Neural crest cell (in vitro differentiated cells): ENCODE measurements at places on chromosomes 13 and 19.

- H3K4me1 ChIP-seq, result peaks cover 8% of the 10 kb centered on the region
- peaks cover 19% of the 10 kb centered on the region for H3K27me3 ChIP-seq
- DNase-seq, result no peak
- H3K27ac ChIP-seq, result no peak overlapping the region
These were observed 11.9 kb upstream of the ZNF57 start for GRCh38 chr19:2888731-2889224.

DNA sequence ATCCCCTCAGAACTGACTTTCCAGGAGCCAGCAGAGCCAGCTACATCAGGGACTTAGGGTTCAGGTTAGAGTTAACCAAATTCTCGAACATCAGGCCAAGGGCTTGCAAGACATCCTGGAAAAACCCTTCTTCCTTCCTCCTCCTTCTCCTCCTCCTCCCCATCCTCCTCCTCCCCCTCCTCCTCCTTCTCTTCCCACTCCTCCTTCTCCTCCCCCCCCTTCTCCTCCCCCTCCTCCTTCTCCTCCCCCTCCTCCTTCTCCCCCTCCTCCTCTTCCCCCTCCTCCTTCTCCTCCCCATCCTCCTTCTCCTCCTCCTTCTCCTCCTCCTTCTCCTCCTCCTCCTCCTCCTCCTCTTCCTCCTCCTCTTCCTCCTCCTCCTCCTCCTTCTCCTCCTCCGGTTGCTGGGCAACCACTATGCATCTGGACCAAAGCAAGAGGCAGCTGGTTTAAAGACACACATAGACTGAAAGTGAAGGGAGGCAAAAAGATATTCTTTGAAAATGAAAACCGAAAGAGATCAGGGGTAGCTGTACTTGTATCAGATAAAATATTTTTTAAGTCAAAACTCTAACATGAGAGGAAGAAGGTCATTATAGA lies 5.9 kb upstream of the CCL25 start:
- no peak for DNase-seq
- H3K27ac ChIP-seq, result no peak overlapping the region
- H3K27me3 ChIP-seq, result peaks cover 19% of the 10 kb centered on the region
- no peak overlapping the region for H3K4me3 ChIP-seq

DNA sequence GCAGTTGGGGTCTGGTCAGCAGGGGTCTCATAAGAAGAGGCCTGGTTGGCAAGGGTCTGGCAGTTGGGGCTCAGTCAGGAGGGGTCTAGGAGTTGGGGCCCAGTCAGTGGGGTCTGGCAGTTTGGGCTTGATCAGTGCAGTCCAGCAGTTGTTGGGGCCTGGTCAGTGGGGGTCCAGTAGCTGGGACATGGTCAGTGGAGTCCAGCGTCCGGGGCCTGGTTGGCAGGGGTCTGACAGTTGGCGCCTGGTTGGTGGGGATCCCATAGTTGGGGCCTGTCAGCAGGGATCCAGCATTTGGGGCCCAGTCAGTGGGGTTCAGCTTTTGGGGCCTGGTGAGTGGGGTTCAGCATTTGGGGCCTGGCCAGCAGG lies 60.5 kb upstream of the TPM4 start:
- H3K27me3 ChIP-seq, result peaks cover 1% of the 10 kb centered on the region
- H3K4me3 ChIP-seq, result no peak overlapping the region
- DNase-seq, result no peak
- H3K36me3 ChIP-seq, result no peaks in the 10 kb centered on the region

- H3K36me3 ChIP-seq, result peaks cover 7% of the 10 kb centered on the region
- DNase-seq, result no peak
- H3K4me1 ChIP-seq, result peaks cover 14% of the 10 kb centered on the region
- H3K27ac ChIP-seq, result no peak overlapping the region
These were observed 4.0 kb upstream of the ASPDH start for GRCh38 chr19:50517704-50518075.

- H3K36me3 ChIP-seq, result no peaks in the 10 kb centered on the region
- DNase-seq, result no peak
- H3K27me3 ChIP-seq, result peaks cover 65% of the 10 kb centered on the region
- no peak overlapping the region for H3K4me3 ChIP-seq
These were observed 18.3 kb upstream of the SIGLEC6 start for GRCh38 chr19:51549533-51550324.

DNA sequence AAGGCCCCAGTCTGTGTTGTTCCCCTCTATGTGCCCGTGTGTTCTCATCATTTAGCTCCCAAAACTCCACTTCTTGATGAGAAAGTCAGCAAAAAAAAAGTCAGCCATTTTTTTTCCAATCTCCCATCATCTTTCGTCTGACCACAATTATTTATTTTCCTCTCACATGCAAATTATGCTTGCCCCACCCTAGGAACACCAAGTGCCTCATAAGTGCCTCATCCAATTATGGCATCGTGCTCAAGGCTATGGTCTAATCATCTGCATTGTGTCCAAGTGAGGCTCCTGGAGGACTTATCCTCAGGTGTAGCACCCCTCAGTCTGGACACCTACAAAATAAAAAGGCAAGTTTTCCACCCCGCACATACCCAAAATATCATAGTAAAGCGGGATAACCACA lies 20.8 kb upstream of the IPO5 start:
- no peaks in the 10 kb centered on the region for H3K36me3 ChIP-seq
- DNase-seq, result no peak
- H3K27ac ChIP-seq, result no peak overlapping the region
- no peaks in the 10 kb centered on the region for H3K27me3 ChIP-seq
- no peak overlapping the region for H3K4me3 ChIP-seq

- peak overlapping the region; percentile 93 for H3K4me3 ChIP-seq
- peak; percentile 39 for DNase-seq
- no peaks in the 10 kb centered on the region for H3K36me3 ChIP-seq
- peaks cover 57% of the 10 kb centered on the region for H3K27me3 ChIP-seq
- peaks cover 39% of the 10 kb centered on the region for H3K4me1 ChIP-seq
These were observed 900 bp downstream of the PPP1R13L start for GRCh38 chr19:45403781-45404556.

DNA sequence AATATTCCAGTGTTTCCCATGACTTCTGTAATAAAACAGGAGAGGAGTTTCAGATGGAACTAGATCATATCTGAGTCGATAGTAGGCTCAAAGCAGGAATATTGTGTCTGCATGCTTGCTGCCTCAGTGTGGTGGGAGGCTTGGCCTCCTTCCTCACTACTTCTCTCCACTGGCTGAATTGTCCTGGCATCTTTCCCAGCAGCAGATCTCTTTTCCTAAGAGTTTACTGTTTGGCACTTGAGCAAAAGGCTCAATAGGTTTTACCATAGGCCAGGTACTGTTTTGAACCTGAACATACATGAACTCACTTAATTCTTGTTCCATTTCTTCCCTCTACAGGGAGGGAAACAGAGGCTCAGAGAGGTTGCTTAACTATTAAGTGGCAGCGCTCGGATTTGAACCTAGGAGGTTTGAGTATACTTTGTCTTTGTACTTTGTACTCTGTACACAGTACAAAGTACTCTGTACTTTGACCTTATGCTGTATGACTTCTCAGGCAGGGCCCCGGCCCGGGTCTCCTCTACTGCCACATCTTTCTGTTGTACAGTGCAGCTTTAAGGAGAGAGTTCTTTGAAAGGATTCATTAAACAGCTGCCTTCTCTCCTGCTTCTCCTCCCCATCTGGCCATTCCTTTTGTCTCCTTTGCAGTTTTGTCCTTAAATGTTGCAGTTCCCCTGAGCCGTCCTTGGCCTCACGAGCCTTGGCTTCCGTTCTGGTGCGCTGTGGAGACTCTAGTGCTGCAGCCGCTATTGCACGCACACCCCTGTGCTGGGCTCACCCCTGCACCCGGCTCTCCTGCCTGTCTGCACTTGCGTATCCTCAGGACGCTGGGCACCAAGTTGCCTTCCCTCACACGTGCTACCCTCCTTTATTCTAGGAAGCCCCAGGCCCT lies 8.1 kb downstream of the B3GLCT start:
- H3K27ac ChIP-seq, result no peak overlapping the region
- H3K4me3 ChIP-seq, result no peak overlapping the region

- H3K27me3 ChIP-seq, result no peaks in the 10 kb centered on the region
- H3K4me1 ChIP-seq, result no peaks in the 10 kb centered on the region
- H3K4me3 ChIP-seq, result no peak overlapping the region
- no peak overlapping the region for H3K27ac ChIP-seq
- DNase-seq, result no peak
- H3K36me3 ChIP-seq, result no peaks in the 10 kb centered on the region
These were observed 63.5 kb upstream of the MYCBP2 start for GRCh38 chr13:77390391-77390790.

DNA sequence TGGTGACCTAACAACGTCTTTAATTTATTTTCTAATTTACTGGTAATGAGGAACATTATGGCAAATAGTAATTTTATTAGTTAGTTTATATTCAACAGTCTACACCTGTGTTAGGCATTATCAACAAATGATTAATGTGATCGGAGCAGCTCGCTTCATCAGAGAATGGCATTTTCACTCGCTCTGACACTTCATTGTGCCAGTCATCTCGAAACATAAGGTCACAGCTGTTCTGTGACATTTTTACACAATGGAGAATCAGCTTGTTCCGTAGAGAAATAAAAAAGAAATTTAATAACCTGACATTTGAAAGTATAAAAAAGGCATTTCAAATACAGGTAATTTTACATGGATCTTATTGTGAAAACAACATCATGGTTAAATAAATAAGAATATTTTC lies 858.4 kb downstream of the SLITRK6 start:
- H3K4me3 ChIP-seq, result no peak overlapping the region
- no peak overlapping the region for H3K27ac ChIP-seq
- DNase-seq, result no peak
- H3K27me3 ChIP-seq, result no peaks in the 10 kb centered on the region

GRCh38 chr19:37466277-37466797 lies 907 bp downstream of the ZNF569 start:
- peaks cover 33% of the 10 kb centered on the region for H3K4me1 ChIP-seq
- H3K36me3 ChIP-seq, result peaks cover 33% of the 10 kb centered on the region
- H3K27me3 ChIP-seq, result no peaks in the 10 kb centered on the region
- peak overlapping the region; percentile 95 for H3K27ac ChIP-seq
- DNase-seq, result no peak
- peak overlapping the region; percentile 99 for H3K4me3 ChIP-seq

DNA sequence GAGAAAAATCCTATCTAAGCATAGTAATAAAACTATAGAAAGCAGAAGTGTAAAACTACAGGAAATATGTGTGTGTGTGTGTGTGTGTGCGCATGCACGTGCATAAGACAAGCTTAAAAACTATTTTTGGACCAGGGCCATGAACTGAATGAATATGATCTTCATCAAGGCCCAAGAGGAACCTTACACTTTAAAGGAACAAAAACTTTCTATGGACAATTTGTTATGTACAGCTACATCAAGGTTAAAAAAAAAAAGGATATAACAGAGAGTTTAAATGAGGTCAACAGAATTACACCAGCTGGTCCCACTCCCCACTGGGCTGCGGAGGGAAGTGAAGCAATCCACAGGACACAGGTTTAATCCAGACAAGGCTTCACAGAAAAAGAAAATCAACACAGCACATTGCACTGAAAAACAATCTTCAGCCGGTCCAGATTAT lies 151.1 kb downstream of the LHFPL6 start:
- H3K27ac ChIP-seq, result no peak overlapping the region
- DNase-seq, result no peak
- H3K36me3 ChIP-seq, result no peaks in the 10 kb centered on the region
- no peaks in the 10 kb centered on the region for H3K27me3 ChIP-seq
- H3K4me1 ChIP-seq, result peaks cover 34% of the 10 kb centered on the region

GRCh38 chr19:38831142-38831605 lies 420 bp downstream of the ECH1 start:
- DNase-seq, result peak; percentile 19
- peak overlapping the region; percentile 84 for H3K27ac ChIP-seq

DNA sequence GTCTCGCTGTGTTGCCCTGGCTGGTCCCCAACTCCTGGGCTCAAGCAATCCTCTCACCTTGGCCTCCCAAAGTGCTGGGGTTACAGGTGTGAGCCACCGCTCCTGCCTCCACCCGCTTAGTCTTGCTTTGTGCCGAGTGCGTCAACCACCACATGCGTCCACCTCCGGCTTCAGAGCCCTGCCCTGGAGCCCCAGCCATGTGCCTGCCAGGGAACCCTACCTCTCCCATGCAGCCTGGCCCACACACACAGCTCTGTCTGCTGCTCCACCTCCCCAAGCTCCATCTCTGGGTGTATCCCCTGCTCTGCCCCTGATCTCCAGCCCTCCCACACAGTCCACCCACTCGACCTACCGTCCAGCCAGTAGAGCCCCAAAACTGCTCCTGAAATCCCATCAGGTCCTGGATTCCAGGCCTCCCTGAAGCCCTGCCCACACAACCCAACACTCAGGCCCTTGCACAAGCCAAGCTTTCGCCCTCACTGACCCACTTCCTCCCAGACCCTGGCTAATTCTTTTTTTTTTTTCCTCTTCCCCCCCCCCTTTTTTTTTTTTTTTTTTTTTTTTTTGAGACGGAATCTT lies 9.6 kb downstream of the CYP2F1 start:
- no peaks in the 10 kb centered on the region for H3K36me3 ChIP-seq
- no peak overlapping the region for H3K27ac ChIP-seq
- DNase-seq, result no peak

DNA sequence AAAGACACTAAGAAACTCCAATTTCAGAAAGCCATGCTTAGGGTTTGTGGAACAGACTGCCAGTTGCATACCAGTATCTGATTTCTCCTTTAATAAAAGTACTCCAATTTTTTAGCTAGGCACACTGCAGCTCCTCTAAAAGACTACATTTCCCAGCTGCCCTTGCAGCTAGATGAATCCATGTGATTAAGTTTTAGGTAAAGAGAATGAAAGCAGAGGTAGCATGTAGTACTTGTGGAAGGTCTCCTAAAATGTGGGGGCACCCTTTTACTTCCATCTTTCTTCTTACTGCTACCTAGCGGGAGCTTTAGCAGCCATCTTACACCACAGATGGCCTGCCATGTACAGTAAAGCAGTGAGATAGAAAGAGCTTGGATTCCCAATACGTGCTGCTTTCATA lies 33.0 kb upstream of the TSC22D1 start:
- peaks cover 9% of the 10 kb centered on the region for H3K36me3 ChIP-seq
- no peaks in the 10 kb centered on the region for H3K4me1 ChIP-seq
- H3K27ac ChIP-seq, result no peak overlapping the region
- H3K27me3 ChIP-seq, result no peaks in the 10 kb centered on the region
- no peak overlapping the region for H3K4me3 ChIP-seq

DNA sequence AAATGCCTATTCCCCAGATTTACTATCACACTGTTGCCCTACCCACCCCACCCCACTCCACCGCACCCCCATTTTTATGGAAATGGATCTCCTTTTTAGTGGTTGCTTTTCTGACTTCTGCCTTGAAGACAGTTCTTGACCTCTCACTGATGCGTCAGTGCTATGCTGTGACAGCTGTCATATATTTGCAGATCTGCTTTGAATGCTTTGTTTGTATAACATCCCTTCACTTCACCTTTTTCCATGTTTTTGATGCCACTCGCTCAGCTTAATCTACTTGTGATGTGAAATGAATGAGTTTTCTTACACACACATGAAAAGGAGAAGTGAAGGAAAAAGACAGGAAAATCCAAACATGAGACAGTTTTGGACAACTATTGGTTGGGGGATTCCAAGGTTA lies 731.0 kb downstream of the SLITRK6 start:
- H3K36me3 ChIP-seq, result no peaks in the 10 kb centered on the region
- H3K27me3 ChIP-seq, result no peaks in the 10 kb centered on the region
- no peak for DNase-seq
- no peak overlapping the region for H3K4me3 ChIP-seq
- no peak overlapping the region for H3K27ac ChIP-seq
